Renal cortical epithelial cell (primary cell): ENCODE measurements at places on chromosomes 6 and 20. TPM values are rescaled to one million over a fixed set of nuclear protein-coding genes. Genes with fewer than 3 reads are reported as not detected.

Gene SMIM13
- total RNA-seq = 11.0 and 13.9 TPM in 2 replicates

DNA sequence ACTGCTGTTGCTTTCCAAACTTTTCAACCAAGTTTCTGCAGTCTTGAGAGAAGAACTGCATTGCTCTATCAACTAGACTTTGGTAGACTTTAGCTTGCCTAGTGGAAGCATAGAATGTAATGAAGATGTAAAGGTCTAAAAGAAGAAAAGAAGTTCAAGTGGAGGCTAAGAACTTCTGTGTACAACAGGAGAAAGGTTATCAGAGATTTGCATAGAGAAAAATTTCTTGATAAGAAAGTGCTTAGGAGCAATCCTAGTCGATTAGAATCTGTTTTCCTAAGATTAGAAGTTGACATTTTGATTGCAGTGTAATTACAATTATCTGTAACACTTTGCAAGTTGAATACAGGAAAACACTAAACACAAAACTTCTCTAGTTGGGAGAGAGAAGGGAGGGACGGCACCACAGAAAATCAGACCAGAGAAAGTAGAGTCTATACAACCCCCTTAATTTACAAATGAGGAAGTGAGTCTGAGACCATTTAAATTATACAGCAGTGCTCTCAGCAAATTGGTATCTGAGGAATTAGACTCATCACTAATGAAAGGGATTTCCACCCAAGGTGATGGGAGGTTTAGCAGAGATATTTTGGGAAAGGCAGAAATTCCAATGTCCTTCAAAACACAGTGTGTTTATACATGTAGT, 194.3 kb upstream of the MARCKS start:
- DNase-seq = no peak

DNA sequence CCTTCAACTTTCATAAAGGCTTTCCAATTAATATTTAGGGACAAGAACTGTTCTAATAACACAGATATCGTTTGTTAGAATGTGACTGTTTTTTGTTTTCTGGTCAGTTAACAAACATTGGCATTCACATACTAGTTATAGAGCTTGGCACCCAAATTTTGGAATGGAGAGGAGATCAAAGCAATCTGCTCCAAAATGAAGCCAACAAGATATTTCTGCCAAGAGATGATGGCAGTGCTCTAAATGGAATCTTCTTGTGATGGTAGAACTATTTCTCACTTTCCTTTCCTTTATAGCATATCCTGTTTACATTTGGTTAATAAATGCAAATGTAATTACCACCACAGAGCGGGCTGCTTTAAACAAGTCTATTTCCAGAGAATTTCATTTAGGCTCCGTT, 208.3 kb upstream of the RIMS1 start:
- DNase-seq = no peak

GRCh38 chr6:119453242-119454200, 104.0 kb upstream of the MAN1A1 start:
- DNase-seq = no peak
